NCI-H2107 (cell line): ENCODE measurements at places on chromosomes 5 and 9.
A peak's percentile ranks its signal among the peaks of the same experiment; 100 is the strongest.

DNA sequence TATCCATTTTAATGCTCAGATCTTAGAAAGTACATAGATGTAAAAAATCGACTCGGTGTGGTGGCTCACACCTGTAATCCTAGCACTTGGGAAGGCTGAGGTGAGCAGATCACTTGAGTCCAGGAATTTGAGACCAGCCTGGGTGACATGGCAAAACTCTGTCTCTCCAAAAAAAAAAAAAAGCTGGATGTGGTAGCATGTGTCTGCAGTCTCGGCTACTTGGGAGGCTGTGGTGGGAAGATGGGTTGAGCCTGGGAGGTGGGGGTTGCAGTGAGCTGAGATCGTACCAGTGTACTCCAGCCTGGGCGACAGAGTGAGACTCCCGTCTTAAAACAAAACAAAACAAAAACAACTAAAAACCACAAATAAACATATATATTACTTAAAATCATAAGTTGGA is 61.4 kb downstream of the RASA1 start:
- DNase-seq, result no peak

GRCh38 chr5:177367323-177367848 is 9.7 kb downstream of the RGS14 start:
- no peak for DNase-seq

GRCh38 chr5:96718635-96719077 is 56.5 kb downstream of the CAST start:
- no peak for DNase-seq

- no peak for DNase-seq
These were observed 33.8 kb downstream of the ERP44 start for GRCh38 chr9:100064872-100065581.

- DNase-seq, result no peak
These were observed 111.9 kb upstream of the EFNA5 start for GRCh38 chr5:107782561-107783169.

- no peak for DNase-seq
These were observed 376.9 kb downstream of the SEMA5A start for GRCh38 chr5:9168791-9169556.

DNA sequence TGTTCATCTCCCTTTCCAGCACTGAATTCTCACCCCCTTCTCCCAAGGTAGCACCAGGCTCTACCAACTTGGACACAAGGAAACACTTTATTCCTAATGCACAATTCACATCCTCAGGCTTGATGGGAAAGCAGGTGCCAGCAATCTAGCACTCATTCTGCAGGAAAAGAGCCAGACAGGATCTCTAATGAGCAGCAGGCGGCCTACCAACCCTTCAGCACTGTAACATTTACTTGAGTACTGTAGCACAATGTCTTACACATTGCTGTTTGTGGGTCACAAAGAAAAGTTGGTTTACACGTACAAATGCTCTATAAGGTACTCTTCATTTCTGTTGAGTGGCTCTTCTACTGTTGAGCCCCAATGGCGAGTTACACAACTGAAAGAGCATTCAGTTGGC is 254.4 kb downstream of the MLLT3 start:
- no peak for DNase-seq

DNA sequence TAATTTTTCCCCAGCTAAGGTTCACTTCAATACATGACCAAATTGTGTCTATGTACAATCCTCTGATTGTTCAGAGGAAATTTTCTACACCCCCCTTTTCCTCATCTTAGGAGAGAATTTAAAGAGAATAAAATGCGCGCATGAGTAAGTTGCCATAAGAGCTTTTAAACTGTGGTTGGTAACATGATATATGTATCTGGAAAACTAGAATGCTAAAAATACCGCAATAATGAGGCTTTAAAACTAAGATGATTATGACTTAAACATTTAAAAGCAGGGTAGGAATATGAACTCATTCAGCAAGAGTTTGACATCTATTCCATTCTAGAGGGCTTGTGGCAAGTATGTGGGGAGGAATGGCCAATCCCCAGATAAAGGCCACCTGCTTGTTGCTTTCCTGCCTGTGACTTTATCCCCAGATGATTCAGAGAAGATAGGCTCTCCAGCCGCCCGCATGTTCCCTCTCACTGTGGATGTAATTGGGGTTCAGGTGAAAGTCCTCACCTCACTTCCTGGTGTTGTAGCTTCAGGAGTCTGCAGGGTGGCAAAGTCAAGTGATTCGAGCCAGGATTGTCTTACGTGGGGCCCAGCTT is 26.5 kb upstream of the BASP1 start:
- no peak for DNase-seq

DNA sequence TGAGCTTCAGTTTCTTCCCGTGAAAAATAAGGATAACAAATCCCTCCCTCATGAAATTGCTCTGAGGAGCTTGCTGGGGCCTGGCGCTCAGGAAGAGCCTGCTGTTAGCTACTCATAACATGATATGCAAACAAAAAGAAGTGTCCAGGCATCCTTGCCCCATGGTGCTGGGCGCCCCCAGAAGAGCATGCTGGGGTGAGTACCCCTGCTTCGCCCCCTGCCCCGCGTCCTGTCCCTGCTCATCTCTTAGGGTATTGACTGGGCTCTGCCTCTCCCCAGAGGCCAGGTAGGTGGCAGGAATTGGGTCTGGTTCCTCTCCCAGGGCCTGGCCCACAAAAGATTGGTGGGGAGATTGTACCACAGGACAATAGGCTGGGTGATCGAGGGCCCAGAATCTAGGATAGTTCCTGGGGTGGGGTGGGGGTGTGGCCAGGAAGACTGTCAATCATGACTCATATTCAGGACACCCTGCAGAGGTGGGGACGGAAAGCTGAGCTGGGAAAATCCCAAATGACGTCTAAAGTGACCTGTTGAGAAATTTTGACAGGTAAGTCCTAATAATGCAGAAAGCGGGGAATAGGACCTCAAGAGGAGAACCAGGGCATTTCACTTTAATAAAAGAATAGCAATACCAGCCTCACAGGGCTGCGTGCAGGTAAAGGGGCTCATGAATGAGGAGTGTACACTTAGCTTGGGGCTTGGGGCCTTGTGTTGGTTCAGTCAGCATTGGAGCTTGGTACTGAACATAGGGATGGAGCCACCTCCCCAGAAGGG is 8.9 kb downstream of the PITX1 start:
- no peak for DNase-seq

GRCh38 chr5:34529581-34530331 is 126.4 kb upstream of the RAI14 start:
- no peak for DNase-seq

DNA sequence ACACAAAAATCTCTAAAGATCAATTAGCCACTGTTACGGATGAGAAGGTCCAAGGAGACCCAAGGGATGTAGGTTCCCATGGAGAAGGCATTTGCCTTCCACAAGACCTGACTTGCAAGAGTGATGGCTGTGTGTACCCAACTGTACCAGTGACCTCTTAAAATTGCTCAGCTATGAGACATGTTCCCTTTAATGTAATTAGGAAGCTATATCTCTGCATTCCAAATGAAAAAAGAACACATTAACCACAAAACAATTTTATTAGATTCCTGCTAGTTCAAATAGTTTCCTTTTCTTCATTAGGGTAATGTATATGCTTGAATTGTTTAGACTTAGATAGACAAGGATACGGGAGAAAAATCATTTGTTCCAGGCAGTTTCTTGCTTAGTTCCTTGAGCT is 3.3 kb downstream of the OR2Y1 start:
- DNase-seq, result no peak

GRCh38 chr5:102762095-102762534 is 7.0 kb downstream of the PAM start:
- no peak for DNase-seq

- no peak for DNase-seq
These were observed 243.5 kb upstream of the CCNG1 start for GRCh38 chr5:163193886-163194285.

- DNase-seq, result no peak
These were observed 82.8 kb upstream of the SPATA31C2 start for GRCh38 chr9:88221105-88221504.

- DNase-seq, result no peak
These were observed 61.0 kb upstream of the ADAMTS2 start for GRCh38 chr5:179406031-179406961.

DNA sequence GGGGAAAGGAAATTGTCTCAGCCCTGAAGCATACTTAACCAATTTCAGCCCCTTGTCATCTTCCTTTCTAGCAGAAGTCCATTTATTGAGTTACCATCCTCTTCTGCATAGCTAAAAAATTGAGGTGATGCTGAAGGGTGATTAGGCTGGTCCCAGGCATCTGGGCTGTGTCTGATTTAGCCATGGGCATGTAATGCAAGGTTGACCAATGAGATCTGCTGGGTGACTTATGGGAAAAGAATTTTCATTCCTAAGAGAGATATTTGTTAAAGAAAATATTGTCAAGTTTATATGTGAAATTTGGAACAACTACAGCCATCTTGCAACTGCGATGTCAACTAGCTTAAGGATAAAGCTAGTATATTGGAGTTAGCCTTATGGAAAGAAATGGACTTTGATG is 5.1 kb downstream of the ITGA2 start:
- no peak for DNase-seq

DNA sequence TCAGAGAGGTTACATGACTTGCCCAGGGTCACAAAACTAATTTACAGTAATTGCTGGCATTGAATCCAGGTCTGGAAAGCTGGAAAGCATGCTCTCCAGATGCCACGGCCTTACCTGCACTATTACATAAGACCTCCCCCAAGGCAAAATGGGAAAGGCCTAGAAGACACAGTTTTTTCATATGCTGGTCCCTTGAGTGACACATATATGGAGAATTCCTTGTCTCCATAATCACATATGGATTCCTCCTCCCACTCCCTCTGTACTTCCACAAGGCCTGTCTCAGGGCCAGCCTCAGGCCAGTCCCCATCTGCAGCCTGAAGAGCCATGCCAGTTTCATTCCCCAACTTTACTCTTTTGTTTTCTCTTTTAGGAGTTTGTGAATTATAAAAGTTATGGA is 28.6 kb upstream of the MEIKIN start:
- DNase-seq, result no peak

GRCh38 chr5:131382407-131383395 is 118.8 kb downstream of the CDC42SE2 start:
- peak; percentile 6 for DNase-seq

GRCh38 chr5:10969684-10970180 is 208.7 kb upstream of the DAP start:
- no peak for DNase-seq

GRCh38 chr5:27908341-27908740 is 870.0 kb upstream of the CDH9 start:
- DNase-seq, result no peak
